T-helper 1 cell (primary cell): ENCODE measurements at places on chromosomes 4 and X.

- no peak for DNase-seq
Measured at GRCh38 chrX:38717871-38718270, 83.4 kb upstream of the MID1IP1 start.

- no peak for DNase-seq
Measured at GRCh38 chr4:84914686-84915395, 51.6 kb downstream of the WDFY3 start.

- no peak for DNase-seq
Measured at GRCh38 chr4:8688908-8689445, 96.4 kb downstream of the CPZ start.

- no peak for DNase-seq
Measured at GRCh38 chr4:69092190-69092589, 4.1 kb upstream of the UGT2B7 start.

- no peak for DNase-seq
Measured at GRCh38 chr4:153295131-153295755, 49.2 kb upstream of the MND1 start.

- no peak for DNase-seq
Measured at GRCh38 chr4:82493721-82494425, 63.5 kb downstream of the ENOPH1 start.

DNA sequence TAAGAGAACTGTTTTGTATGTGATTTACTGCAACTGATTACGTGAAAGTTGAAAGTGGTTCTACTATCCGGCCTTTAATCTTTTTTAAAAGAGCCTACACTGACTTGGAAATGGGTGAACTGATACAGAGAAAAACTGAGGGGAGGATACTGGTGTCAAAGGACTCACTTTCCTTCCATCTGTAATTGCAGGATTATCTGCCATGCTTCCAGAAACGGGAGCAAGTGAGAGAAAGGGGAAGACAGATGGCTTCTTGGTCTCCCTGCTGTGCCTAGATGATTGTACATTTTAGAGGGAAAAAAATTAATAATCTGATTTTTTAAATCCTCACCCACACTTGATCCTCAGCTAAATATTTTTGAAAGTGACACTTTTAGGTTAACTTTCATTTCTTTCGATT lies 88.3 kb upstream of the GRID2 start:
- no peak for DNase-seq

- no peak for DNase-seq
Measured at GRCh38 chr4:71261633-71262121, 77.1 kb upstream of the SLC4A4 start.

DNA sequence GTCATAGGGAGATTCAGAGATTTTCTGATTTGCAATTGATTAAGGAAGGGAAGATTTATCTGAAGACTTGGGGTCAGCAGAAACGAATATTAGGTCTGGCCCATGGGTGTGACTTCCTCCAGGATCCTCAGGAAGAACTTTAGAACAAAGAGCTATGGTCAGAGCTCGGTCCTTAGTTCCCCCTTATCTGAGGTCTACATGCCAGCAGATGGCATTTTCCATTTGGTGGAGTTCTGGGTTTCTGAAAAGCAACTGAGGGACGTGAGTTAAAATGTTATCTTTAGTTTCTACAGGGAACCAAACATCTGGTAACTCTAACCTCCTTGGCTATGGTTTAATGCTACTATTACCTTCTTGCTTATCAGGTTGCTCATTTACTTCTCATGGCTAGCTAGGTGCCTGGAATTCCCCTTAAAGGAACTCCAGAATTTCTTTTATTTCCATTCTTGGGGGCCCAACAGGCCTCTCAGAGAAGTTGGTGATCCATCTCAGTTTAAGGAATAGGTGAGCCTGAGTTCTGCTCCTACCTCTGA lies 40.7 kb downstream of the KLF3 start:
- DNase-seq = no peak

- no peak for DNase-seq
Measured at GRCh38 chr4:101400096-101400495, 52.8 kb upstream of the PPP3CA start.

- no peak for DNase-seq
Measured at GRCh38 chr4:13856387-13856786, 228.9 kb upstream of the BOD1L1 start.

GRCh38 chr4:7424553-7425111 lies 10.1 kb downstream of the PSAPL1 start:
- DNase-seq = no peak

- DNase-seq = no peak
Measured at GRCh38 chr4:174402470-174403176, 118.9 kb downstream of the CEP44 start.

DNA sequence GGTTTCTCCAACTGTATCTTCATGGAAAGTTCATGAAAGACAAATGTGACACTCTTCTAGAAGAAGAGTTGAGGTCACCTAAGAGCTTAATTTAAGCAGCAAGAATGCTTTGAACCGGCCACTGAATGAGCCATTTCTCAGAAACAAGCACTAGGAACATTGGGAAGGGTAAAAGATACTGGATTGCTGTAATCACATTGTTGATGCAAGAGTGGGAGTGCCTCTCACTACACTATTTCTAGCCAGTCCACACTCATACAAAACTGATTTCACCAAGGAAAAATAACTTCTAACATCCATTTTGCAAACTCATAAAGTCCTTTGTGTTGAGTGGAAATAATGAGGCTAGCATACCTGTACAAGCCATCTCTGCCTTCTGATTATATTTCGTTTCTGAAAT lies 220.3 kb downstream of the RELL1 start:
- no peak for DNase-seq
